ENCODE measurements at places on chromosomes 3 and 15.

DNA sequence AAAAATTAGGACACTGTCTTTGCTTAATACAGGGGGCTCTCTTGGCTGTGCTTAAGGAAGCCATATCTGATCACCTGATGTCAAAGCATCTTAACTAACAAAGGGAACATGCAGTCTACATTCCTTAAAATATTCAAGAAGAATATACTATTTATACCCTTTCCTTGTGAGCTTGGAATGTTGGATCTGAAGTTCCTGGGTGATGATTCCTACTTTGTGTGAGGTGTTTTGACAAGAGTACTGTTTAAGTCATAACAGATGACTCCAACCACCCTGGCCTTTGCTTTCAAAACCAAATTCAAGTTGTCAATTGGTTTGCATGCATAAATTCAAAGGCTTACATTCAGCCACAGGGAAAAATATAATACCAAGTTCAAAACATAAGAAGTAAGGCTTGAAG lies 862.7 kb upstream of the SEMA6D start:
- no peak for DNase-seq

GRCh38 chr15:89406218-89406939 lies 71.8 kb upstream of the POLG start:
- DNase-seq = no peak

GRCh38 chr15:42190370-42190769 lies 17.7 kb downstream of the VPS39 start:
- peak; percentile 81 for DNase-seq

DNA sequence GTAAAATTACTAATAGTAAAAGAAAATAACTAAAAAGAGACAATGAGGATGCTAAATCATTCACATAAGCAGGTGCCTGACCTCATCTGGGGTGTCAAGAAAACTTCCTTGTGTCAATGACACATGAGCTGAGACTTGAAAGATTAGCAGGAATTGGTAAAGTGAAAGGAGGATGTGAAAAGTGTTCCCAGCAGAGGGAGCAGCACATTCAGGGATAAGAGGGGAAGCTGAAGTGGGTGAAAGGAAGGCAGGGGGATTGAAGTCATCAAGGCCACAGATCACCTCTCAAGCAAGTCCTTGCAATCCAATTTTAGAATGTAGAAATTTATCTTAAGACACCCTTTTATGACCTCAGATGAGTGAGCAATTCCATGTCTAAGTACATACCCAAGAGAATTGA lies 60.2 kb upstream of the ACP3 start:
- peak; percentile 6 for DNase-seq

GRCh38 chr3:172953571-172953970 lies 187.5 kb downstream of the SPATA16 start:
- no peak for DNase-seq

- no peak for DNase-seq
These were observed 61.0 kb downstream of the HMG20A start for GRCh38 chr15:77481670-77482069.

GRCh38 chr15:89358755-89359439 lies 24.3 kb upstream of the POLG start:
- DNase-seq = peak; percentile 65

DNA sequence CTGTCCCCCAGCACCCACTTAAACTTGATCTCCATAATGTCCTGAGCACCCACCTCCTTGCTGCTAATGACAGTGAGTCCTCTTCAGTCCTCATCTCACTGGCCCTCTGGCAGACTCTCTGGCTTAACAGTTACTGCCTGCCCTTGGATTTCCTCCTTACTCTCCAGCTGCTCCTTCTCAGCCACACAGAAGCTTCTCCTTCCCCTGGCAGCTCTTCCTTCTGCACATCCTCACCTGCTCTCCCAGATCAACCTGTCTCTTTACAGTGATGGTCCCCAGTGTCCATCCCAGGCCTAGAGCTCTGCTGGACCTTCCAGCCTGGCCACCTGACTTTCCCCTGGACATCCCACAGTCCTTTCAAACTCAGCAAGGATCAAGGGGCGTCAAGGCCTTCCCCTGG lies 47.4 kb upstream of the SMAD3 start:
- DNase-seq = no peak

DNA sequence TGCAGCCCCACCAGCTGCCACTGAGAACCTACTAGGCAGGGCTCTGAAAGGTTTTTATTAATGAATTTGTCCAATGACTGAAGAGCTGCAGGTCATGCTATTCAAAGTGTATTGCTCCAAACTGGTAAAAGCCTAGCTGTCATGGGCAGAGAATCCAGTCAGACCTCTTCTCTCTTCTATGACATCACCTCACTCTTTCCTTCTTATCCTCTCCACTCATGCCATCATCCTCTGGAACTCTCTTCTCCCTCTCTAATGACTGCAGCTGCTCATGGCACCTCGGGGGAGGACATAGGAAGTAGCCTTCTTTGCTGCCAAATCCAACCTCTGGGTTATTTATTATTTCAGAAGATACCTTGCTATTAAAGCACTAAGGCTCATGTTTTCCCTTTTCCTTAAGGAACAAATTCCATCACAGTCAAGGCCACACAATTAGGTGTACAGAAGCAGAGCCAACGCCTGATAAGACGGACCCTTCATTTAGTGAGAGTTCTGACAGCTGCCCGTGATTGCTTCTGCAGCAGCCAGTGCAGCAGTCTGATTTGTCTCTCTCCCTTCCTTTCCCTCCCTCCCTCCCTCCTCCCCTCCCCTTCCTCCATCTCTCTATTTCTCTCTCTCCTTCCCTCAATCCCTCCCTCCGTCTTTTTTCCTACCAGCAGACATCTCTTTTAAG lies 87.0 kb upstream of the ONECUT1 start:
- no peak for DNase-seq

DNA sequence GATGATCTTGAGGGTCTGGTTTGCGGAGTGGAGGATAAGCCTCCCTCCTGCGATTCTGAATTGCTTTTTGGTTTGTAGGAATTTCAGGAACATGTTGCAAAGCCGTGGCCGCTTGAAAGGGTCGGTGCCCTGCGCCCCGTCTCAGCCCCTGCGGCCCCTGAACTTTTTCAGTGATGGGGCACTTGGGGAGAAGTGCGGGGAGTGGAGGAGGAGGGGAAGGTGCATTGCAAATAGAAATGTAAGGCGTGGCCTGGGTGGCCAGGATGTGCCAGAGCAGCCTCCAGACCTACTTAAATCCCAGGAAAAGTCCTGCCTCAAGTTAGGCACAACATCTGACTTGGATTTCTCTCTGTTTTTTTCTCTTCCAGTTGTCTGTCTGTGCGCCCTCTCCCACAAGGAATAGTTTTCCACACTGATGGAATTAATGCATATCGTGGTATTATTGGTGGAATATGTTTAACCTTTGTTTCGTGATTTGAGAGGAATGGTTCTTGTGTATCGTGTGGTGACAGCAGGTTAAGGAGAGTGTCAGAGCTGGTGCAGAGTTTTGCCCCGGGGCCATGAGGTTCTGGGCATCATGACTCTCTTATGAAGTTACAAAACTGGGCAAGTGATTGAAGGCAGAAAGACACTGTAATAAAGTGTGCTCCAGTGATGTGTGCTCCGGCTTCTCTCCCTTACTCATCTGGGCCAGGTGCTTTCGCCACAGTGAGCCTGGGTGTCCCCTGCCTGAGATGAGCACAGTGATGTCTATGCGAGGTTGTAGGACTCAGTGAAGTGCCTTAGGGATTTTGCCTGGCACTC lies 153.8 kb downstream of the PGPEP1L start:
- no peak for DNase-seq

Data from Jurkat, Clone E6-1 (cell line).